ENCODE measurements at places on chromosomes 12 and 14. TPM values are rescaled to one million over a fixed set of nuclear protein-coding genes. Genes with fewer than 3 reads are reported as not detected.

Gene ALDH6A1
- total RNA-seq = 66.1 TPM

Gene OTOGL
- 0.20 TPM for total RNA-seq

Gene ADAM21
- 0.40 TPM for total RNA-seq

Gene LRP10
- total RNA-seq = 315 TPM

Gene FAIM2
- total RNA-seq = 13.0 TPM

Gene FAM186B
- total RNA-seq = 0.32 TPM

Gene AKT1
- 166 TPM for total RNA-seq

Gene TAS2R31
- total RNA-seq = 3.1 TPM

Gene RFX4
- total RNA-seq = 0.26 TPM

Gene PLD4
- total RNA-seq = 16.7 TPM

Gene FAM222A
- total RNA-seq = 11.0 TPM

Gene RD3L
- total RNA-seq = not detected

Gene TECPR2
- 38.1 TPM for total RNA-seq

Gene CTSG
- total RNA-seq = 4.9 TPM

Gene CFAP54
- total RNA-seq = 0.86 TPM

Gene LRRC10
- not detected for total RNA-seq

Gene LALBA
- not detected for total RNA-seq

Gene GPR65
- 3.0 TPM for total RNA-seq

Gene OAS1
- 27.9 TPM for total RNA-seq

Gene CABP1
- 2.3 TPM for total RNA-seq

Gene PLA2G1B
- total RNA-seq = 4.7 TPM

Gene PNP
- total RNA-seq = 61.5 TPM

Gene FAM161B
- total RNA-seq = 7.0 TPM

Gene KRT71
- total RNA-seq = not detected

Gene DYRK2
- 67.5 TPM for total RNA-seq

Gene GPR135
- total RNA-seq = 3.4 TPM

Gene RND1
- 14.6 TPM for total RNA-seq

Gene FOS
- 165 TPM for total RNA-seq

Gene MAP3K9
- 9.9 TPM for total RNA-seq

Gene HNF1A
- total RNA-seq = 12.0 TPM

Gene B3GNT4
- total RNA-seq = 0.23 TPM

Gene LRP1-AS
- total RNA-seq = not detected

Gene MORN3
- 0.69 TPM for total RNA-seq

Gene KLRD1
- total RNA-seq = 1.8 TPM

Gene MYF6
- total RNA-seq = not detected

Gene A2ML1
- 0.09 TPM for total RNA-seq

Gene HOXC12
- total RNA-seq = not detected

Gene SLC17A8
- not detected for total RNA-seq
